ENCODE measurements at places on chromosomes 2 and 18.
A peak's percentile ranks its signal among the peaks of the same experiment; 100 is the strongest.

- DNase-seq = no peak
These were observed 41.9 kb downstream of the BMPR2 start for GRCh38 chr2:202418027-202418426.

DNA sequence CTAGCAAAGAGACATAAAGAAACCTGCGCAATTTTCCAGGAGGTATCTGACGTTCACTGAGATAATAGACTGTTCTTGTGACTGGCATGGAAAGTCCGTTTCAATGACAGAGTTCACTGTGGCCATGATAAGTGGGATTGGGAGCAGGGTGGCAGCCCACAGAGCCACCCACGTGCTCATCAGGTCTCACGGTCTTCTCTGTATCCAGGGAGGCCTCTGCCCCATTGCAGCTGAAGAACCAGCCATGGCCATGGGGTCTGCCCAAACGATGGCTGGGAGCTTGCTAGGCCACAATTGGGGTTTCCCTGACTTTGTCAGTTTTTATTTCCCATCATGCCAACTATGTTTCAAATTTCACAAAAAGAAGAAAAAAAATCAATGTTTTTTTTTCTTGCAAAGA, 57.2 kb downstream of the PDCL3 start:
- DNase-seq = no peak

DNA sequence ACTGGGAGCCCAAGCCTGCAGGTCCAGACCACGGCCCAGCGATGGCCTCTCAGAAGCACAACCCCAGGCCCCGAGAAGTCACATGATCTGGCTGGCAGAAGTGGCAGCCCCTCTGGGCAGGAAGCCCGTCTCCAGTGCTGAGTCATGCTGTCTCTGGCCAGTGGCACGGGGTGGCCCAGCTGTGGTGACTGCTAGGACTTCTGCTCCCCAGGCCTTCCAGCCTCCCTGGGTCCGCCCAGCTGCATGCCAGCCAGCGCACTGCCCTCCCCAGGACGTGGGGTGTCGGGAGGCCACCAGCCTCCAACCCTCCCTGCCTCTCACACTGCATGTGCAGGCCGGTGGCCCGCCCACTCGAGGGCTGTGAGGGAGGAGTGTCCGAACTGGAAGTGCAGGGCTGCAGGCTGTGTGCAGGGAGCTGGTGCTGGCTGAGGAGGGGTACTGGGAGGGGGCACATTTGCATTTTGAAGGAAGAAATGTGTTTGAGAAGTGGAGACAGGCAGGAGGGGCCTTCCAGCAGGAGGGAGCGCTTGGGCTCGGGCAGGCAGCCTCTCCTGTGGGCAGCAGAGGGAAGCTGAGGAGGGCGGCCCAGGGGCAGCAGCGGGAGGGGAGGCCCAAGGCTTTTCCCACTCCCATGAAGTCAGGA, 17.0 kb upstream of the HPCAL1 start:
- DNase-seq = peak; percentile 7

GRCh38 chr2:9463698-9464034, 10.7 kb upstream of the IAH1 start:
- DNase-seq = no peak

DNA sequence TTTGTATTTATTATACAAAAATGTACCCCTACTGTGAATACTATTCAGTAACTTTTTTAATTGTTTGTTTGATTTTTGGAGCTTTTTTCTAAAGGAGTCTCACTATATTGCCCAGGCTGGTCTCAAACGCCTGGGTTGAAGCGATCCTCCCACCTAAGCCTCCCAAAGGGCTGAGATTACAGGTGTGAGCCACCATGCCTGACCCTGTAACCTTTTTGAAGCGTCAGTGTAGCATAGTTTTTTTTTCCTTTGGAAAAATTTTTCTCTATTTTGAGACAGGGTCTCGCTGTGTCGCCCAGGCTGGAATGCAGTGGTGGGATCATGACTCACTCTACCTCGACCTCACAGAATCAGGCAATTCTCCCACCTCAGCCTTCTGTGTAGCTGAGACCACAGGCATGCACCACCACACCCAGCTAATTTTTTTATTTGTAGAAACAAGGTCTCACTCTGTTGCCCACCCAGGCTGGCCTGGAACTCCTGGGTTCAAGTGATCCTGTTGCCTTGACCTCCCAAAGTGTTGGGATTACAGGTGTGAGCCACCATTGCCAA, 2.0 kb downstream of the GMCL1 start:
- peak; percentile 19 for DNase-seq

DNA sequence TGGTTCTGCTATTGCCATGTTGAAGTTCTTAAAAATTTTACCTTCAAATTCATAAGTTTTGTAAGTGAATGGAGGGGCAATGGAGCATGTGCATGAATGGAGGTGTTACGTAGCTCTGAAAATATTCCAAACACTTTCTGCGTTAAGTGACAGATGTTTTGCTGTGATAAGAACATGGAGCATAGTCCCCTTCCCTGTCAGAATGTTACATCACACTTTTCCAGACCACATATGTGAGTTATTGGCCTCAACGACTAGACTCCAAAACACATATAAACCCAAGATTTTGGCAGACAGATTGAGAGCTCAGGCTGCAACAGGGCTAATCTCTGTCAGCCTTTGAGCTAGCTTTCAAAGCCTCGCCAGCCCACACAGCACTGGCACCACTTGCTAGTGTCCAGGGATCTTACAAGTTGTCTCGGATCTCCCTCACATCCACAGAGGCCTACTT, 27.2 kb upstream of the MFSD6 start:
- no peak for DNase-seq

- peak; percentile 68 for DNase-seq
These were observed 231.4 kb downstream of the LRRTM1 start for GRCh38 chr2:80073134-80073561.

DNA sequence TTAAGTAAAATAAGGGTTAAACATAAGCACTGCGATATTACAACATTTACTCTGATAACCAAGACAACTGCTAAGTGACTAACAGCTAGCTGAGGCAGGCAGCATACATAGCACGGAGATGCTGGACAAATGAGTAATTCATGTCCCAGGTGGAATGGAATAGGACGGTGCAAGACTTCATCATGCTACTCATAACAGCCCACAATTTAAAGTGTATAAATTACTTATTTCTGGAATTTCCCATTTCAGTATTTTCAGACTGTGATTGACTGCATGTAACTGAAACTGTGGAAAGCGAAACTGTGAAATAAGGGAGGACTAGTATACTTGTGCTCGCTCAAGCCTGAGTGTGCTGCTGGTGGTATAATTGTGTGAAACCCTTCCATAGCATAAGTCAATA, 12.9 kb downstream of the IER3IP1 start:
- DNase-seq = peak; percentile 81

DNA sequence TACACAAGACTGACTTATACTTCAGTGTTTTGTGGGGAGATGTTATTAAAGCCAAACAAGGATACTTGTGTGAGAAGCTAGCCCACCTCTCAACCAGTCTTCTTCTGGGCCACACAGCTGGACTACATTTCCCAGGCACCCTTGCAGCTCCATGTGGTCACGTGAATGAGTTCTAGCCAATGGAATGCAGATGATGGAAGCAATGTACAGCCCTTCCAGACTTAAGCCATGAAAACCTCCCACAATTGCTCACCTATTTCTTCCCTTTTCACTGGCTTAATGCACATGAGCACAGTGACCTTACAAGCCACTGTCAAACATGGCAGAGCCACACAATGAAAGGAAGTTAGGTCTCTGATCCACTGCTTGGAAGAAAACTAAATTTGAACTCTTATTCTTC, 20.4 kb upstream of the FEZ2 start:
- peak; percentile 90 for DNase-seq

DNA sequence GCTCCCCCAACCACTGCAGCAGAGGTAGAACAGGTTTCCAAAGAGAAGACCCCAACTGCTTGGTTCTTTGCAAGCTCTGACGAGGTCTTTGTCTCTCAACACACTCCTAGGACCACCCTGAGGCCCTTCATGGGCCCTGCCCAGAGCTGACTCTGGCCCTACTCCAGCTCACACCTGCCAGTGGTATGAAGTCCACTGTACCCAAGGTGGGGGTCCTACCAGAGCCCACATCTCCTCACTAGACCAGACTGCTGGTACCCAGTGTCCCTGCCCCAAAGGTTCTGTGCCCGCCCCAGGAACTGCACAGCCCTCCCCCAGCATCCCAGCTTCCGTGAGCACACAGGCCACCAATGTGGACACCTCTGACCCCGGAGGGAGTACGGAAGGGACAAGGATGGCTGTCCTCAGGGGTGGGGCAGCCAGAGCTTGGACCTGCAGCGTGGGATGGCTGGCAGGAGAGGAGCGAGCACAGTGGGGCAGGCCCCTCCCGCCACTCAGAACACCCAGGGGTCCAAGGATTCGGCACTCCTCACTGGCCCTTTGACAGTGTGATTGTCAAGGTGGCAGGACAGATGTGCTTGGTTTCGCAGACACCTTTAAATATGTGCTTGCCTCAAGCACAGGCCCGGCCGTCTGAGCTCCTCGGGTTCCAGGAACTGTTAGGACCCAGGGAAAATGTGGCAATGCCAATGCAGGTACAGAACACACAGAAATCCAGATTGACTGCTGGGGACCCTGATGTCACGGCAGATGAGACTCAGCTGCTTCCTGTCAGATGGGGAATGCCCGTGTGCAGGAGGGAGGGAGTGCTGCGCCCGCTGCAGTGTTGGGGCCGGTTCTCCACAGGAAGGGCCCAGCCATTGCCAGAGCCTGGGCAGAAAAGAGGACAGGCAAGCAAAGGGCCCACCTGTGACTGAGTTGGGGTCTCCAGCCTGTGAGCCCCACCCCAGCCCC, 51.2 kb downstream of the MTERF4 start:
- no peak for DNase-seq

DNA sequence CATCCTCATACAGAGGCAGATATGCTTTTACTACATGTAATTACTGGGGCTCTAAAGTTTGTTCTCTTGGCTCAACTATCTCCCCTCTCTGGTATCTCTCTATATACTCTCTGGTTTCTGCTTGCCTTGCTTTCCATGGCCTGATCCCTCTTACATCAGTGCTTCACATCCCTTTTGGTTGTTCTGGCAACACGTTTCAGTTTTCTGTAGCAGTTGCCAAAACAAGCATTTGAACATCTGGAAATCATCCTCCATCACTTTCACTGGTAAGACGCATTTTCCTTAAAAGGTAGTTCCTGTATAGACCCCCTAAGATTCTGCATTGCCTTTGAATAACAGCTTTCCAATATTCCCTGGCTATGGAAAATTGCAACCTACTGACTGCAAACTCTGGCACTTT, 25.9 kb downstream of the COL5A2 start:
- DNase-seq = peak; percentile 90

GRCh38 chr2:20538308-20539132, 91.6 kb downstream of the RHOB start:
- DNase-seq = no peak

DNA sequence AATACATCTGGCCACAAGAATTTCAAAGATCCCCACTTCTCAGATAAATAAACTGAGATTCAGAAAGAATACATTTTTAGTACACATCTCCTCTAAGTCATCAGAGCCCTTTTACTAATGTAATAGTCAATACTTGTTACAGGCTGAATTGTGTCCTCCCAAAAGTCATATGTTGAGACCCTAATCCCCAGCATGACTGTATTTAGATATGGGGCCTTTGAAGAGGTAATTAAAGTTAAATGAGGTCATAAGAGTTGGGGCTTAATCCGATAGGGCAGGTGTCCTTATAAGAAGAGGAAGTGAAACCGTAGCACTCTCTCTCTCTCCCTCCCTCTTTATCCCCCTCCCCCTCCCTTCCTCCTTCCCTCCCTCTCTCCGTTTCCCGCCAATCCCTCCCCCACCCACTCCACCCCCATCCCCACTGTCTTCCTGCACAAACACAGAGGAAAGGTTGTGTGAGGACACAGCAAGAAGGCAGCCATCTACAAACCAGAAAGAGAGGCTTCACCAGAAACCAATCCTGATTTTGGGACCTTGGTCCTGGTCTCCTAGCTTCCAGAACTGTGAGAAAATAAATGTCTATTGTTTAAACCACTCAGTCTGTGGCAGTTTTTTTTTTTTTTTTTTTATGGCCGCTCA, 66.6 kb upstream of the ZNF397 start:
- no peak for DNase-seq

- peak; percentile 2 for DNase-seq
These were observed 909.2 kb upstream of the FANCL start for GRCh38 chr2:59150217-59150849.

DNA sequence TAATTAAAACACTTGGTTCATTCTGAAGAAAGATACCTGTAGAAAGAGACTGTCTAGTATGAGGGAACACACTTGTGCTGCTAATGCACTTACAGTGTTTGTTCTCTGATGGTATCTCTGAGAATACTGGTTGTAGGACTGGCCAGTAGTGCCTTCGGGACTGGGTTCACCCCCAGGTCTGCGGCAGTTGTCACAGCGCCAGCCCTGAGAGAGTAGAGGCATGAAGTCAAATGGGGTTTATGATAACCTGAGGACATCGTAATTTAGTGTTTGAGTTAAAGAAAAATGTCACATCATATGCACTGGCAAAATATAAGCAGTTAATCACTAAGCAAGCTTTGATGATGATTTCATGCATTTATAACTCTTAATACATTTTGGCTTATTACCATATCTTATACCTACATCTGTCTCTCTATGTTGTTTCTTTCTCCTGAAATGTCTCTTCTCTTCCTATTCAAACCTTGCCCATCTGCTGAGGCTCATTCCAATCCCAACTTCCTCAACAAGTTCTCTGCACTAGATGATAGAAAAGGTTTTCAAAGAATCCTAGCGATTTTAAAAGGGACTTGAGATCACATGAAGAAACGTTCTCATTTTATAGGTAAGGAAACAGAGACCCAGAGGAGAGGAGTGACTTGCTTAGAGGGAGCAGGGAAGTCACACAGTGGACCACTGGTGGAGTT, 50.2 kb downstream of the ATIC start:
- DNase-seq = peak; percentile 55

All from choroid plexus epithelial cell (primary cell).